ENCODE measurements at places on chromosomes 11 and 22. TPM values are rescaled to one million over a fixed set of nuclear protein-coding genes. Genes with fewer than 3 reads are reported as not detected.

Gene RBM4B
- total RNA-seq, result 18.6 TPM

Gene KCNQ1OT1
- 0.06 TPM for total RNA-seq

Gene SCUBE2
- total RNA-seq, result 0.44 TPM

Gene TRIM49B
- total RNA-seq, result not detected

Gene SLC22A9
- not detected for total RNA-seq

Gene OR4C16
- total RNA-seq, result not detected

Gene MIOX
- total RNA-seq, result not detected

Gene SEPTIN3
- total RNA-seq, result 1.2 TPM

Gene SEPTIN5
- 9.8 TPM for total RNA-seq

Gene PRG3
- total RNA-seq, result not detected

Gene LYVE1
- 0.64 TPM for total RNA-seq

Gene HOATZ
- total RNA-seq, result not detected

Gene FOLH1
- total RNA-seq, result not detected

Gene RAB36
- 7.7 TPM for total RNA-seq

Gene CALCB
- total RNA-seq, result 0.12 TPM

Gene RPL3
- 1,562 TPM for total RNA-seq

Gene VSIG2
- not detected for total RNA-seq

Gene C11orf97
- total RNA-seq, result not detected

Gene DERL3
- 0.81 TPM for total RNA-seq

Gene APOA4
- total RNA-seq, result not detected

Gene RCOR2
- 0.91 TPM for total RNA-seq

Gene FADS3
- total RNA-seq, result 91.5 TPM

Gene SLC16A8
- not detected for total RNA-seq

Gene MLC1
- 0.02 TPM for total RNA-seq

Gene KREMEN1
- 5.5 TPM for total RNA-seq

Gene NAALAD2
- not detected for total RNA-seq

Gene SSTR3
- not detected for total RNA-seq

Gene NNMT
- total RNA-seq, result 357 TPM

Gene KCNJ4
- 1.2 TPM for total RNA-seq

Gene RIMBP3B
- total RNA-seq, result 0.25 TPM

Gene POU2AF1
- 0.31 TPM for total RNA-seq

Gene TRIM49
- 0.05 TPM for total RNA-seq
